Naive thymus-derived CD4-positive, alpha-beta T cell (primary cell): ENCODE measurements at places on chromosomes 13 and 19. TPM values are rescaled to one million over a fixed set of nuclear protein-coding genes. Genes with fewer than 3 reads are reported as not detected.

DNA sequence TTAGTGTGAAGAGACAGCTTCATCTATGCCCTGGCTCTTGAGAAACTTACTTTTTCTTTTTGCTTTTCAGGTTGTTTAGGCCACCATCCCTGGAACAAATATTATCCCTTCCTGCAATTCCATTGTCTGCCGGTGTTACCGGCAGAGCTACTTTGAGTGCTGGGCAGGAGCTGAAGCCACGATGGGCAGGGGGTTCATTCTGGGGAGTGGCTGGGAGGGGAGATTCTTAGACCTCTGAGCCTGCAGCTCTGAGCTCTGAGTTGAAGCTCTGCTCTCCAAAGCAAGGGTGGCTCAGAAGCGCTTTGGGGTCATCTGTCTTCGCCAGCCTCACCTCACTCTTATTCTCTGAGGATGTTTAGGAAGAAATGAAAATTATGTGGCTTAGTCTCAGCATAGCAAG lies 1066.6 kb upstream of the SLC10A2 start:
- no peaks in the 10 kb centered on the region for H3K4me1 ChIP-seq
- H3K36me3 ChIP-seq: no peaks in the 10 kb centered on the region
- H3K27me3 ChIP-seq: no peaks in the 10 kb centered on the region
- H3K27ac ChIP-seq: no peak overlapping the region
- no peak for DNase-seq

The PSG6 gene
- not detected for polyA plus RNA-seq

DNA sequence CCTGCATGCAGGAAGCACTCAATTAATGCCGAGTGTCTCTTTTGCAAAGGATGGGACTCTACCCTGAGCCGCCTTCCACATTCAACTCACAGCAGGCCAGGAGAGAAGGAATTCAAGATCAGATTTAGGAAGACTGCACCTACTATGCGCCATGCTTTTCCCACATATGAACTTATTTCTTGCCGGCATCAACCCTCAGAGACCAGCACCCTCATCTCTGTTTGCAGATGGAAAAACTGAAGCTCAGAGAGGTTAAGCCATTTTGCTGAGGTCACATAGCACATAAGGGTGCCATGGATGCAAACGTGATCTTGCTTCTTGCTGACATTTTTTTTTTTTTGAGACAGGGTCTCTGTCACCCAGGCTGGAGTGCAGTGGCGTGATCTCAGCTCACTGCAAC lies 14.2 kb upstream of the SEMA6B start:
- H3K4me3 ChIP-seq: no peak overlapping the region
- DNase-seq: no peak
- no peak overlapping the region for H3K27ac ChIP-seq
- H3K4me1 ChIP-seq: no peaks in the 10 kb centered on the region
- H3K36me3 ChIP-seq: no peaks in the 10 kb centered on the region

GRCh38 chr19:11434703-11435056 lies 241 bp downstream of the ODAD3 start:
- no peak for DNase-seq
- H3K27ac ChIP-seq: peak overlapping the region; percentile 77
- H3K4me3 ChIP-seq: peak overlapping the region; percentile 77
- no peaks in the 10 kb centered on the region for H3K27me3 ChIP-seq
- no peaks in the 10 kb centered on the region for H3K36me3 ChIP-seq
- peaks cover 16% of the 10 kb centered on the region for H3K4me1 ChIP-seq

The ADM5 gene
- 0.34 TPM for polyA plus RNA-seq
